Spinal cord (tissue), 10 donors: ENCODE measurements at places on chromosomes 3 and 15. TPM values are rescaled to one million over a fixed set of nuclear protein-coding genes. Genes with fewer than 3 reads are reported as not detected.

DNA sequence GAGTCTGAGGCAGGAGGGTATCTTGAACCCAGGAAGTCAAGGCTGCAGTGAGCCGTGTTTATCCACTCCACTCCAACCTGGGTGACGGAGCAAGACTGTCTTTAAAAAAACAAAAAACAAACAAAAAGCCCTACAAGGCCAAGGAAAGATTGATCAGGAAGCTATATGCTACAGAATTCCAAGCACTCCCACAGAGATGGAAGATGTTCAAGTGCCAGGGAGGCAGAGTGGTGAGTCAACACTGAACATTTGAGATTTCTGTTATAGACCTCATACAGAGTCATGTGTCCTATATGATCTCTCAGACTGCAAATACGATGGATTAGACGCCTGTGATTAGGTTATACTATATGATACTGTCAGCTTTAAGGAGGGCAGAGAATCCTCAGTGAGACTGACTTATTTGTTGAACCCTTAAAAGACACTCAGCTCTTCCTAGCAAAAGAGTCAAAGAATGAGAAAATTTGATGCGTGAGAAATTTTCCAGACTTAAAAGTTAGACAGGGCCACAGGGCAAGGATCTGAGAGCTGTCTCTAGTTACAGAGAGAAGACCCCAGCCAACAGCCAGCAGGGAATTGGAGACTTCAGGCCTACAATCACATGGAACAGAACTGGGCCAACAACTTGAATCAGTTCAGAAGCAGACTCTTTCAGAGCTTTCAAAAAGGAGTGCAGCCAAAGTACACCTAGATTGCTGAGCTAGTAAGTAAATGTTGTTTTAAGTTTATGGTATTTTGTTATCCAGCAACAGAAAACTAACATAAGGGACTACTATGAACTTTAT is 107.6 kb downstream of the PIK3CB start:
- H3K36me3 ChIP-seq: peaks cover 3% of the 10 kb centered on the region
- H3K27ac ChIP-seq: peak overlapping the region; percentile 73
- peaks cover 9% of the 10 kb centered on the region for H3K4me1 ChIP-seq
- no peaks in the 10 kb centered on the region for H3K27me3 ChIP-seq

DNA sequence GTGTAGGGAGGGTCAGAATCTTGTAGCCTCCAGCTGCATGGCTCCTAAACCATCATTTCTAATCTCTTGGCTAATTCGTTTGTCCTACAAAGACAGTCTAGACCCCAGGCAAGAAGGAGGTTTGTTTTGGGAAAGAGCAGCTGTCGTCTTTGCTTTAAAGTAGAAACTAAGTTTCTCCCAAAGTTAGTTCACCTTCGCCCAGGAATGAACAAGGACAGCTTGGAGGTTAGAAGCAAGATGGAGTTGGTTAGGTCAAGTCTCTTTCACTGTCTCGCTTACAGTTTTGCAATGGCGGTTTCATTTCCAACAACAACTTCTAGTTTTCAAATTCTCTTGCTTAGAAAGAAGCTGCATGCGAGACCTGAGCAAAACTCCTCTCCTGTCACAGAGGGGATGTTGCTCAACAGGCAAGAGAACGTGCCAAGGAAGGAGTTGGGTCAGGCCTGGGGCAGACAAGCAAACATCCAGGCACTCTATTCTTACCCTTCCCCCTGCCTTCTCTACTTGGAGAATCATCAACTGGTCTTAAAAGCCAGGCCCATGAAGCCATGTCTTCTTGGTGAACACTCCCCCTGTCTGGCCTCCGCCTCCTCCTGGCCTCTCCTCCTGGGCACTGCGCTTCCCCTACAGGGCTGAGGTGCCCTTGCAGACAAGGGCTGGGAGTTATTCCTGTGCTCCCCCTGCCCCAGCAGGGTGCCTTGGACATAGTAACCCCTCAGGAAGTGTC is 57.6 kb downstream of the TMEM44 start:
- H3K4me1 ChIP-seq: peaks cover 3% of the 10 kb centered on the region
- H3K36me3 ChIP-seq: no peaks in the 10 kb centered on the region
- H3K27ac ChIP-seq: no peak overlapping the region
- DNase-seq: no peak
- no peak overlapping the region for H3K4me3 ChIP-seq

- H3K4me1 ChIP-seq: no peaks in the 10 kb centered on the region
- H3K27ac ChIP-seq: no peak overlapping the region
- DNase-seq: no peak
- no peak overlapping the region for H3K4me3 ChIP-seq
- no peaks in the 10 kb centered on the region for H3K36me3 ChIP-seq
- H3K27me3 ChIP-seq: no peaks in the 10 kb centered on the region
Measured at GRCh38 chr3:144402430-144402829, 430.8 kb downstream of the DIPK2A start.

DNA sequence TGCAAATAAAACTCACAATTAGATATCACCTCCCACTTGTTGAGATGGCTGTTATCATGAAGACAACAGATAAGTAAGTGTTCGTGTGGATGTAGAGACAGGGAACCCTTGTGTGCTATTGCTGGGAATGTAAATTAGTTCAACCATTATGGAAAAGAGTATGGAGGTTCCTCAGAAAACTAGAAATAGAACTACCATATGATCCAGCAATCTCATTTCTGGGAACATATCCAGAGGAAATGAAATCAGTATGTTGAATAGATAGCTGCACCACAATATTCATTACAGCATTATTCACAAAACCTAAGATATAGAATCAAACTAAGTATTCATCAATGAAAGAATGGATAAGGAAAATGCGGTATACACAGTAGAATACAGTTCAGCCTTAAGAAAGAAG is 418.7 kb upstream of the CNTN6 start:
- H3K36me3 ChIP-seq: no peaks in the 10 kb centered on the region
- no peak overlapping the region for H3K27ac ChIP-seq
- no peaks in the 10 kb centered on the region for H3K4me1 ChIP-seq
- no peak for DNase-seq

DNA sequence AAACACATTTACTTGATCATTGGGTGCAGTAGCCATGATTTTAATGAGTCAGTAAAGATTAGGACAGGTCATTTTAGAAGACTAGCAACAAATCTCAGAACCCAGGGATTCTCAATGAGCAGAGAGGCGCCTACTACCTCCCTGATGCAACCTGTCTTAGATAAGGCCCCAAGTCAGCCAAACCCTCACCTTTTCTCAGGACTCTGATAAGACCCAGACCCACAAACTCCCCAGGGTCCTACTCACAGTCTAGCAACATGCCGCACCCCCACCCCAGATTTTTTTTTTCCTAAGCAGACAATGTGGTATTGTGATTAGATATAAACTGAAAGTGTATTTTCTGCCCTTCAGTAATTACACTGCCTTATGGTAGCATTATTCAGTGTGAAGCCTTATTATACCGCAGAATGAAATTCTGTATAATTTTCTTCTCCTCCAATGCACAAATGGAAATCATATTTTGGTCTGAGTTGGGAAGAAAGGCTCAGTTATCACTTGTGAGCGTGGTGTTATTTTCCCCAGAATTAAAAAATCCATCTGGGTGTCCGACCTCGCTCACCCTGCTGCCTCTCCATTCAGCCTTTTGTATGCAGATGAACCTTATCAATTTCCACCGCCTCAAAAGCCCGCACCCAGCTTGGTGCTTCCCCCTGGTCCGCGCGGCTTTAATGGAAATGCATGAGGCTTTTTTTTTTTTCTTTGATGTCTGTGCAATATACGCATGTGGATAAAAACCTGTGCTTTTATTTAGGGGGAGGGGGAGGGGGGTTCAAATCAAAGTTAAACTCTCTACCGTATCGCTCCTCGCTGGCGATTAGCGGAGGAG is 122.0 kb upstream of the SOX14 start:
- peaks cover 2% of the 10 kb centered on the region for H3K4me1 ChIP-seq
- DNase-seq: no peak
- no peak overlapping the region for H3K4me3 ChIP-seq
- H3K36me3 ChIP-seq: no peaks in the 10 kb centered on the region
- no peak overlapping the region for H3K27ac ChIP-seq

Gene SLC12A8
- polyA plus RNA-seq: 4.9 TPM

GRCh38 chr3:149336925-149337324 is 3.5 kb upstream of the TM4SF18 start:
- H3K4me1 ChIP-seq: no peaks in the 10 kb centered on the region
- no peak for DNase-seq
- no peaks in the 10 kb centered on the region for H3K27me3 ChIP-seq
- H3K27ac ChIP-seq: no peak overlapping the region
- H3K4me3 ChIP-seq: no peak overlapping the region

Gene ECE2
- 18.6 TPM for polyA plus RNA-seq

Gene ITPKA
- polyA plus RNA-seq: 2.0 TPM

GRCh38 chr15:100075229-100075628 is 266.5 kb downstream of the ADAMTS17 start:
- no peaks in the 10 kb centered on the region for H3K4me1 ChIP-seq
- no peaks in the 10 kb centered on the region for H3K27me3 ChIP-seq
- H3K4me3 ChIP-seq: no peak overlapping the region
- peak overlapping the region; percentile 67 for H3K27ac ChIP-seq
- DNase-seq: no peak

GRCh38 chr3:53264718-53265117 is 8.9 kb upstream of the TKT start:
- no peaks in the 10 kb centered on the region for H3K27me3 ChIP-seq
- H3K27ac ChIP-seq: no peak overlapping the region
- DNase-seq: no peak
- H3K4me3 ChIP-seq: no peak overlapping the region
- H3K4me1 ChIP-seq: peaks cover 11% of the 10 kb centered on the region

- H3K36me3 ChIP-seq: no peaks in the 10 kb centered on the region
- H3K27ac ChIP-seq: no peak overlapping the region
- no peaks in the 10 kb centered on the region for H3K4me1 ChIP-seq
Measured at GRCh38 chr3:58034738-58035523, 26.7 kb downstream of the FLNB start.

Gene ZPLD1
- 1.0 TPM for polyA plus RNA-seq

- H3K4me3 ChIP-seq: no peak overlapping the region
- peaks cover 2% of the 10 kb centered on the region for H3K27me3 ChIP-seq
- no peak overlapping the region for H3K27ac ChIP-seq
- DNase-seq: no peak
- peaks cover 10% of the 10 kb centered on the region for H3K4me1 ChIP-seq
Measured at GRCh38 chr3:25449857-25450256, 21.8 kb downstream of the RARB start.

DNA sequence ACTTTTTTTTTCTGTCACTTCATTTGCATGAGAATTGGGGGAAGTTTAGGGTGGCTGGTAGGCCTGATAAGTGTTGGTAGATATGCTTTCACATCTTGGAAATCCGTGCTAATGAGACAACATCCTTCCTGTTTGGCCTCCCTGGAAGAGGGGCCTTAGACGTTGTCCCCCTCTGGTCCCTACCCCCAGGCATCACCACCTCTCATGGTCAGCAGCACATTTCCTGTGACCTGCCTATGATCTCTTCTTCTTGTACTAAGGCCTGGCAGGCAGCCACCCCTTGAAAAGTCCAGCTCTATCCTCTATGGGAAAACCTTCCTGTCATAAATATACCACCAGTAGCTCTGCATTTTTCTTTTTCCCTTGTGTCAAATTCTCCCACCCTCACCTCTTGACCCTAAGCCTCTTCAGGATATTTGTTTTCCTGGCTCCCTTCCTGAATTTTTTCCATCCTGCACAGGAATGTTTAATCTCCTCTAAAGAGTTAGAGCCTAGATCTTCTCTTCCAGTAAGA is 107.8 kb downstream of the SNRK start:
- no peaks in the 10 kb centered on the region for H3K36me3 ChIP-seq
- no peak for DNase-seq
- peaks cover 6% of the 10 kb centered on the region for H3K4me1 ChIP-seq
- H3K4me3 ChIP-seq: no peak overlapping the region
- no peaks in the 10 kb centered on the region for H3K27me3 ChIP-seq

DNA sequence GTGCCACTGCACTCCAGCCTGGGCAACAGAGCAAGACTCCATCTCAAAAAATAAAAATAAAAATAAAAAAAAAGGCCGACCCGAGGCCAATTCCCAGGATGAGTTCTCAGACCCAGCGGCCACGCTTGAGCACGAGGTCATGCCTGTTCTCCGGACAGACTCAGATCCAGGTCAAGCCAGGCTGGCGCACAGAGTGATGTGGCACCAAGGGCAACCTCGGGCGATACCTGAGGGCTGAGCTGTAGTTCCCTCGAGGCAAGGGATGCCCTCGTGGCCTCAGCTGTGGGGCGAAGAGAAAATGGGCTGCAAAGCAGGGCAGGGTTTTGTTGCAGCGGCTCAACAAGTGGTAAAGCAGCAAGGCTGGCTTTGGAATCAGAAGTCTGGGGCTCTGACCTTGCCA is 77.3 kb downstream of the C3orf70 start:
- DNase-seq: no peak
- peaks cover 16% of the 10 kb centered on the region for H3K36me3 ChIP-seq
- H3K4me1 ChIP-seq: peaks cover 7% of the 10 kb centered on the region
- no peak overlapping the region for H3K27ac ChIP-seq
- H3K27me3 ChIP-seq: no peaks in the 10 kb centered on the region
